ENCODE measurements at places on chromosomes 16 and 17.

GRCh38 chr17:19003543-19004420 lies 782 bp downstream of the FAM83G start:
- DNase-seq: peak; percentile 68

GRCh38 chr16:84879569-84880487 lies 60.0 kb downstream of the CRISPLD2 start:
- no peak for DNase-seq

- no peak for DNase-seq
Measured at GRCh38 chr16:19396555-19397011, 21.1 kb upstream of the TMC5 start.

DNA sequence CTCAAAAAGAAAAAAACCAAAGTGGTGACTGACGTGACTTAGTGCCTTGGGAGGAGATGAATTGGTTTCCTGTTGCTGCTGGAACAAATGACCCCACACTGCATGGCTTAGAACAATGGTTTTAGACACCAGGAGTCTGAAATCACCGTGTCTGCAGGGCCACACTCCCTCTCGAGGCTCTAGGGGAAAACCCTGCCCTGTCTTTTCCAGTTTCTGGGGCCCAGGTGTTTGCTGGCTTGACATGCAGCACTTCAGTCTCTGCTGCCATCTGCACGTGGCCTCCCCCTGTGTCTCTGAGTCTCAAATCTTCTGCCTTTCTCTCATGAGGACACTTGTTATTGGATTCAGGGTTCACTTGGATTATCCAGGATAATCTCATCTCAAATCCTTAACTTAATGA lies 323.8 kb upstream of the TNRC6C start:
- DNase-seq: peak; percentile 66

- DNase-seq: no peak
Measured at GRCh38 chr16:27920391-27920891, 143.1 kb downstream of the GSG1L start.

DNA sequence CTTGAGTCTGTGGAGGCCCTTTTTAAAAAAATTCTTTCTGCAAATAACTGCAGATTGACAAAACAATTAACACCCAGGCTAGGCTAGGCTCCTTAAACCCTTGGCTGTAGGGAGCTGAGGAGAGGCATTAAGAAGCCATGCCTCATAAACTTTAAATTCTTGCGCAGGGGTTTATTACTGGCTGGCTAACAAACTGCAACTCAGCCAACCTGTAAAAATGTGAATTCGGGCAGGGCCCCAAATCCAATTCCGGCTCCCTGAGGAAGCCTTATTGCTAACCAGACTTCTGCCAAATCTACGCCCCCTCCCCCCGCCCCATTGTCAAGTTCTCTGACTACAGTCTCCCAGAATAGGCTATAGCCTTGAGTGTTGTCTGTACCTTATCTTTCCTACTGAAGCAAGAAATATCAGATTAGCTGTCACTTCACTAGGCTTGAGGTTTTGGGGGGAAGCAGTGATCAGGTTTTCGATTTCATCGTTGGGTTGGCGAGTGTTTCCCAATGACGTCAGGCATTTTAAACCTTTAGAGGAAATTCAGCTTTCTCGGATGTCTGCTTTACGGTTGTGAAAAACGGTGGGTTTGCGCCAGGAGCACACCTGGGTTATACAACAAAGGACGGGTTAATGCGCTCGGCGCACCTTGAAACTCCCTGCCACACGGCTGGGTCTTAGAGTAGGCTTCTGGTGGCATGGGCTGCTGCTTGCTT lies 2.0 kb downstream of the CDH3 start:
- no peak for DNase-seq

GRCh38 chr16:89511374-89511773 lies 3.2 kb downstream of the SPG7 start:
- DNase-seq: no peak

- no peak for DNase-seq
Measured at GRCh38 chr16:22126037-22126558, 33.8 kb downstream of the VWA3A start.

Measured in stimulated activated CD8-positive, alpha-beta memory T cell treated with anti-CD3 and anti-CD28 coated beads, Interleukin-4, amount 100 ng/mL, for 48 hours (primary cell).